SW480 (cell line): ENCODE measurements at places on chromosomes 11 and 22.
A peak's percentile ranks its signal among the peaks of the same experiment; 100 is the strongest.

- DNase-seq: no peak
Measured at GRCh38 chr11:109077291-109077920, 344.6 kb upstream of the C11orf87 start.

- DNase-seq: no peak
Measured at GRCh38 chr11:44978274-44978960, 27.7 kb upstream of the TP53I11 start.

DNA sequence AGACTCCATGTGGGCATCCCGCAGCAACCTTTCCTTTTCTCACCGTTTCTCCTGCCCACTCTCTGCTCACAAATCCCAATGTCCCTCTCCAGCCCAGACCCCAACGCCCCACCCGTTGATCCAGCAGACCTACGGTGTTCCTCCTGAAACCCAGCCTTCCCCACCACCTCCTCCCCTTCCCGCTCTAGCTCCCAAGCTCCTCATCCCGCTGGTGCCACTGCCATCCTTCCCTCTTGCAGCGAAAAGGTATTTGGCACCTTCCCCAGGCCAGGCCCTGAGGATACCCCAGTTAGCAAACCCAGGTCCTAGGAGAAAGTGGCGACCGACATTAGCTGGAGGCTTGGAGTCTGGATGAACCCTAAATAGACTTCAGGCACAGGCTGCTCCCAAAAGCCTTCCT is 84.0 kb upstream of the RTL6 start:
- DNase-seq: no peak

DNA sequence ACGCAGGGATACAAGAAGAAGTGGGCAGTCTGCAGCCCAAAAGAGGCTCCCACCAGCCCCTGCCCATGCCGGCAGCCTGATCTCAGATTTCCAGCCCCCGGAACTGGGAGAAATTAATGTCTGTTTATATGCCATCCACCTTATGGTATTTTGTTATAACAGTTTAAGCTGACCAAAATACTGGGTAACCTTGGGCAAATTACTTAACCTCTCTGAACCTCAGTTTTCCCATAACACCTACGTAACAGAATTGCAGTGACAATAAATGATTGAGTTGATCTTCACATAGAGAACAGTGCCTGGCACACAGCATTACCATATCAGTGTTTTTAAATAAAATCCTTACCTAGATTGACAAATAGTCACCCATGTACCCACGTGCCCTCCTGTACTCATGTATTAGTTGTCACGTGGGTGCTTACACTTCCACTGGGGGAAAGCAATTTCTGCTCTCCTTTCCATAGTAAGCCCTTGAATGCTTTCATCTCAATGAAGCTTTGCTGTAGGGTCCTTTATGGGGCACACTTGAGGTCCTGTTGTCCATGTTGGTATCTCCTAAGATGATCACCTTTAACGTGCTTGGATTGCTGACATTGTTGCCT is 54.2 kb upstream of the PHF21A start:
- DNase-seq: no peak

DNA sequence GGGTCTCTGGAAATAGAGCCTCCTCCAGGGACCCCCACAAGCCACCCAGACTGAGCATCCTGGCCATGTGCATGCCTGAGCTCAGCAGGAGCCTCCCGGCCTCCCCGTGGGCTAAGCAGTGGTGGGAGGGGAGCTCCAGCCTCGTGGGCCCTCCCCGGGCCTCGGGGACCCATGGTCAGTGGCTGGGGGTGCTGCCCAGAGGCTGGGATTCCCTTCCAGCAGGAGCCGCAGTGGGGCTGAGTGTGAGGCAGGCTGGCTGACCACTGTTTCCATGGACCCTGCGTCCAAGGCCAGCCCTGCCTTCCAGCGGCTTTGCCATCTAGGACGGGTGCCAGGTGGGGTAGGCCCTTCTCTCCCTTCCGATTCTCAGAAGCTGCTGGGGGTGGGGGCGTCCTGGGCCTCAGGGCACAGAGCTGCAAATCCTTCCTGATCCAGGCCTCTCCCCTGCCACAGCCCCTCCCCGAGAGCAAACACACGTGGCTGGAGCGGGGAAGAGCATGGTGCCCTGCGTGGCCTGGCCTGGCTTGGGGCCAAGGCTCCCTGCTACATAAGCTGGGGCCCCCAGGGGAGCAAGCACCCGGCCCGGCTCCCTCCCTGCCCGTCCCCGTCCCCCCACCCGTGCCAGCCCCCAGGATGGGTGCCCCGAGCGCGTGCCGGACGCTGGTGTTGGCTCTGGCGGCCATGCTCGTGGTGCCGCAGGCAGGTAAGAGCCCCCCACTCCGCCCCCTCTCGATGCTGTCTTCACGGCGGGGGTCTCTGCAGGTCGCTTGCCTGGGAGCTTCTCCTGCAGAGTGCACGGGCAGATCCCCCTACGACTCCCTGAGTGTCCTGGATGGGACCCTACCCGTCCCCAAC is at the start of gene MUC5B:
Gene MUC5B (plus strand): TSS at position 576 of the 855 bp plus-strand sequence. CDS start 58 bp downstream, at position 634.
- DNase-seq: no peak

- no peak for DNase-seq
Measured at GRCh38 chr11:27963370-27963769, 144.6 kb downstream of the KIF18A start.

- no peak for DNase-seq
Measured at GRCh38 chr22:35837101-35837727, 119.5 kb downstream of the APOL5 start.

DNA sequence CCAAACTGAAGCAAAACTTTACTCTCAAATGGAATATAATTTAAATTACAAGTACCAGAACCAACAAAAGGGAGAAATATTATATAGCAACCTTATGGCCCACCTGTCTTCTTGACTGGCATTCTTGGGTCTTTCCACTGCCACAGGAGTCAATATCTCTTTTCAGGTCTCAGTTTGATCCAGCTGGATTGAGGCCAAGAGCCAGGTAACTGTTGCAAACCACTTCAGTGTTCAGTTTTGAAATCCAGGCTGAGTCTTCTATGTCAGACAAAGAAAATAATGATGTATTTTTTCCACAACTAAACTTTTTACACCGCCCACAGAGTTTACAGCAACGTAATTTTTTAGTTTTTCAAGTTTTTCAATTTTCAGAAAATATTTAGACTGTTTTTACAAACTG is 648 bp downstream of the DLG2 start:
- DNase-seq: no peak

DNA sequence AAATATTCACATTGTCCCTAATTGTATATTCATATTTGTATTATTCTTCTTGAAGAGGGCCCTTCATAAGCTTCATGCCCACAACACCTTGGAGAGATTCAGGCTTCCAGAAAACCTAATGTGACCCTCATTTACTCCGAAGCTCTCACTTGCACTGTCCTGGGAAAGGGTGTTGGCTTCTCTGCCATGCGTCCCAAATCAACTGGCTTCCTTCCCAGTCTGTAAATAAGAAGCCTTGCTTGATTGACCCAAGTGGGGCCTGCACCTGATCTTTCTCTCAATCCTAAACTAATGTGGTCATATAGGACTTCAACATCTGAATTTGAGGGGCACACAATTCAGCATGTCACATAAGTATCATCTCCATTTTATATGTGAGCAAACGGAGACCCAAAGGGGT is 40.5 kb upstream of the ZBTB16 start:
- DNase-seq: no peak

DNA sequence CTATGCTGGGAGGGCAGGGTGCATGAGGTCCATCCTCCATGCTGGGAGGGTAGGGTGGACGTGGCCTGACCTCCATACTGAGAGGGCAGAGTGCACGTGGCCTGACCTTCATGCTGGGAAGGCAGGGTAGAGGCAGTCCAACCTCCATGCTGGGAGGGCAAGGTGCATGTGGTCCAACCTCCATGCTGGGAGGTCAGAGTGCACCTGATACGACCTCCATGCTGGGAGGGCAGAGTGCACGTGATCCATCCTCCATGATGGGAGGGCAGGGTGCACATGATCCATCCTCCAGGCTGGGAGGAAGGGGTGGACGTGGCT is 622.2 kb downstream of the BRD1 start:
- no peak for DNase-seq

DNA sequence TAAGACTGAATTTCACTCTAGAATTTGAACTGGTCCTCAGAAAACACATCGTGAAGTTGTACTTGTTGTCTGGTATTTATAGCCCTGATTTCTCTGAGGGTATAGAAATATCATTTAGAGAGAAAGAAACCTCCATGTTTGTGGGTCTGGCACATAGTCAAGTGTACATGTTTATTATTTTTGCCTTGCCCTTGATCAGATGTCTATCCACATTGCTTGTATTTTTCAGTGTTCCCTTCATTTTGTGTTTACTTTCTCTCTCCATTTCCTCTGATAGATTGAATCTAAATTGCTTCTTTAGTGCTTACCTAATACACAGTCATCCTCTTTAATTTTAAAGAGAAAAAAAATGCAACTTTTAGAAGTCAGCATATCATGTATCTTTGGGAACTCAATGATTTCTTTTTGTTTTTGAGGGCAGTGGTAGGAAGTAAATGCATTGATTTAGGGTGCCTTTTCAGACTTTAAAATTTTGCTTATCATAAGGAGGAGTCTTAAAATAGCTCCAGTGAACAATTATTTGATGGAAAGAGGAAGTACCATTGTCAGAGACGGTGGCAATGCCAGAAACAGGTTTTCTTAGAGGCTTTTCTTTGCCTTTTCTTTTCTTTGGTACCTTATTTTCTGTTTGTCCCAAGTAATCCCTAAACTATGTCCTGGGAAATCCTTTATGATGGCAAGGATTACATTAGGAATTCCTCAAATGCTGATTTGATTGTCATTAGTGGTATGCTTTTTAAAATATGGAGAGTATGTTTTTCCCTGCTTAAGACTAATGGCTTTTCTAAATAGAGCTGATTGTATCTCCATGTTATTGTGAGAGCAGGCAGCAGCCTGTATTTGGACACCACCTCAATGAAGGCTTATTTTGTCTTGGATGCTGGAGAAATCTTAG is 29.8 kb upstream of the TECTA start:
- no peak for DNase-seq

DNA sequence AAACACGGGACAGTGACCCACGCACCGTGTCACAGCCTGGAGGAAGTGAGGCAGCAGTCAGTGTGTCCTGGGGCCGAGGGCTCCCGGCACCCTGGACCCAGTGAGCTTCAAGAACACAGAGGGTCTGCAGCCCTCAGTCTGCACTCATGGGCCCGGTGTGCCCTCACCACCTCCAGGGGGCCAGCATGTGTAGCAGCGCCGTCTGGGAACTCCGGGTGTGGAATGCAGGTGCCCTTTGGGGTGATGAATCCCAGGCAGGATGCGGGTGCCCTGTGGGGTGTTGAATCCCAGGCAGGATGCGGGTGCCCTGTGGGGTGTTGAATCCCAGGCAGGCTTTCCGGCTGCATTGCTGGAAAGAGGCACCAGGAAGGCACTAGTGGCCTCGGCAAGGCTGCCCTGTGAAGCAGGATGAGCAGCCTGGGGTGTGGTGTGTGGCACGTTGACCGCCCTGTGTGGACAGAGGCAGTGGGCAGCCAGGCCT is 1399.9 kb downstream of the BRD1 start:
- no peak for DNase-seq

- peak; percentile 75 for DNase-seq
Measured at GRCh38 chr11:118295815-118296454, 8.6 kb upstream of the CD3E start.

DNA sequence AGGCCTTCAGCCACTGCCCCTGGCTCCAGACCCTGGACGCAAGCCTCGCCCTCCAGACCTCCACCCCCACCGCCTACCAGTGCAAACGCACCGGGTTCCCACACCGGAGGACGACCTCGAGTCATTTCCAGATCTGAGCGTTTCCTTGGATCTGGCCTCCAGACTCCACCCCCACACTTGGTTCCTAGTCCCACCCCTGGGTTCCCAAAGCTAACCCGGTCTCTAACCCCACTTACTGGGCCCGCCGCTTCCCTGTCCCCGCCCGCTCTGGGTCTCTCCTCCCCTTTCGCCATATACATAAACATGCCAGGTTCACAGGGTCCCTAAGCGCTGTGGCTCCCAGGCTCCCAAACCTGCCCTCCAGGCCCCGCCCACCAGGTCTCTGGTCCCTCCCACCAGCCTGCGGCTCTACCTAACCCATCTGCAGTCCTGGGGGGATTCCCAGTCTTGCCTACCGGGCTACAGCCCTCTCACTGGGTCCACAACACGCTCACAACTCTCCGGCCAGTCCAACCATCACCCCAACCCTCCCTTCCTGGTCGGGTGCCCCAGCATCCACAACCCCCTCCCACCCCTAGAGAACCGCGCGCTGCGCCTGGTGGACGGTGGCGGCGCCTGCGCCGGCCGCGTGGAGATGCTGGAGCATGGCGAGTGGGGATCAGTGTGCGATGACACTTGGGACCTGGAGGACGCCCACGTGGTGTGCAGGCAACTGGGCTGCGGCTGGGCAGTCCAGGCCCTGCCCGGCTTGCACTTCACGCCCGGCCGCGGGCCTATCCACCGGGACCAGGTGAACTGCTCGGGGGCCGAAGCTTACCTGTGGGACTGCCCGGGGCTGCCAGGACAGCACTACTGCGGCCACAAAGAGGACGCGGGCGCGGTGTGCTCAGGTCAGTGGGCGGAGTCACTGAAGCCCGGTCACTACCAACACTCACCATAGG is 36.7 kb downstream of the CD6 start:
- DNase-seq: no peak

DNA sequence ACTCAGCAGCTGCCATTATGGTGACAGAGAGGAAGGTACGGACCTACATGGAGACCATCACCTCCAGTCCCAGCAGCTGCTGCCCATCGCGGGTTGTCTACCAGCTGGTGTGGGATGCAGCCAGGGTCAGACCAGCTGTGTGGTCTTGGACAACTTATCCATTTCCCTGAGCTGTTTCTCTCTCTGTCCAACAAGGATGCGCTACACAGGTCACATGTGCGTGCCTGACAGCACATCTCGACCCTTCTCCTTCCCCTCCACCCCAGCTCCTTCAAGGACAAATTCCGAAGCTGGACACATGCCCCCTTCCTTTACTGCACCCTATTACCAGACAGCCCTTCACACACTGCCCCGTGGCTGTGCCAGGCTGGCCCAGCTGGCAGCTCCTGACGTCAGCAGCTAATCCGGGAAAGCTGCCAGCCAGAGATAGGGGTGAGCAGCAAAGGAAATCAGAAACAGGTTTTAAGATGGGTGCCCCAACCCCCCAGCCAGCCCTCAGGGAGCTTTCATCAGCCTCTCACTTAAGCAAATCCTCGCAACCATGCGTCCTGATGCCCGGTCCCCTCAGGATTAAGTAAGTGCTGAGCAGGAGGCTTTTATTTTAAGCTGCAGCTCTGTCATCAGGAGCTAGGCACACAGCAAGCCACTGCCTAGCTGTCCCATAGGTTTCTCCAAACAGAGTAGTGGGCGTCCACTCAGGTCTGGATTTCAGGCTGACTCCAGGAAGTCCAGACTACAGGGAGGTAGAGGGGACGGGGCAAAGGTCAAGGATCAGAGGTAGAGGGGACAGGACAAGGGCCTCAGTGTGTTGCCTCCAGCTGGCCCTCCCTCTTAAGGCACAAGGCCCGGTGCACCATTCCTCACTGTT is 20.3 kb downstream of the TEF start:
- DNase-seq: no peak

- DNase-seq: no peak
Measured at GRCh38 chr11:125192183-125192582, 27.6 kb downstream of the PKNOX2 start.

DNA sequence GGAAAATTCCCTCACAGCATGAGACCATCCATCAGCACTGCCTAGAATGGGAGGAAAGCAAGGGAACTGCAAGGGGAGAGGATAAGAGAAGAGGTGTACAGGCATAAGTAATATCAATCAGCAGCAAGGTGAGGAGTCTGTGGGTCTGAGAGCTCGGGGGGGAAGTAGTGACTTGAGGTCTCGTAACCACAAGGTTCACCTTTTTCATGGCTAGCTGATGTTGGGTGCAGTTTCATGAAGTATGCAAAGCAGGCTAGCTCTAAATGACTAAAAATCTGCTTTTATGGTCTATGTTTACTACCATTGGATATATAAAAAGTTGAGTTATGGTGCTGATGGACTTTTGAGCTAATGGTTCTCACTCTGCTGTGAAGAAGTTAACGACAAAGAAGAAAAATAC is 35.8 kb downstream of the OR4C6 start:
- no peak for DNase-seq
